ENCODE measurements at places on chromosomes 11 and 22. TPM values are rescaled to one million over a fixed set of nuclear protein-coding genes. Genes with fewer than 3 reads are reported as not detected.

OR51I1 gene
- not detected for total RNA-seq

DNA sequence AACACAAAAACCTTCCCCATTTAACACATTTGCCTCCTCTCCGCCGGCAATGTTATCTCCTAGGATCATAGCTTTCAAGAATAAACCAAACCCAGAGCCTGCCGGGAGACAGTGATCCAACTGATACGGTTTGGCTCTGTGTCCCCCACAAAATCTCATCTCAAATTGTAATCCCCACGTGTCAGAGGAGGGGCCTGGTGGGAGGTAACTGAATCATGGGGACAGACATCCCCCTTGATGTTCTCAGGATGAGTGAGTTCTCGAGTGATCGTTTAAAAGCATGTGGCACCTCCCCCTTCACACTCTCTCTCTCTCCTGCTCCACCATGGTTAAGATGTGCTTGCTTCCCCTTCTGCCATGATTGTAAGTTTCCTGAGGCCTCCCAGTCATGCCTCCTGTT, 33.3 kb downstream of the RBFOX2 start:
- H3K4me3 ChIP-seq = no peak overlapping the region
- H3K36me3 ChIP-seq = no peaks in the 10 kb centered on the region
- H3K4me1 ChIP-seq = peaks cover 2% of the 10 kb centered on the region
- peaks cover 13% of the 10 kb centered on the region for H3K27me3 ChIP-seq

SCGB2A2 gene
- not detected for total RNA-seq

GRCh38 chr11:113351480-113351879, 36.1 kb upstream of the ANKK1 start:
- peaks cover 35% of the 10 kb centered on the region for H3K36me3 ChIP-seq
- no peaks in the 10 kb centered on the region for H3K4me1 ChIP-seq
- no peaks in the 10 kb centered on the region for H3K27me3 ChIP-seq
- no peak for DNase-seq
- no peak overlapping the region for H3K27ac ChIP-seq

ART5 gene
- total RNA-seq = not detected

DNA sequence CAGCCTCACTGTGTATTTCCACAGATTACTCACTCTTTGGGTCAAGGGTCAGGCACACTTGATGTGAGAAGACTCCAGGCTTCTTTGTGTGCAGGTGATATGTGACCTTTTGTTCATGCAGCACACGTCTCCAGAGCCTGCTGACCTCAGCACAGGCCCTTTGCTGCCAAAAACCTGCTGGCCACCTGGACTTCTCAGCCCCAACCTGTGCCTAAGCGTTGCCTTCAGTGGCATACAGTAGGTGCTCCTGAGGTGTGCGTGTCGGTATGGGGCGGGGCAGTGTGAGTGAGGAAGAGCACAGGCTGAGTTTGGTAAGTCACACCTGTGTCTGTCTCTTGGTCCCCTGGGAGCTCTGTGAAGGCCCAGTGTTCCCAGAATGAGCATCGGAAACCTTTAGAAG, 58.1 kb downstream of the WNT11 start:
- no peaks in the 10 kb centered on the region for H3K36me3 ChIP-seq
- H3K27ac ChIP-seq = no peak overlapping the region
- no peak overlapping the region for H3K4me3 ChIP-seq
- H3K27me3 ChIP-seq = peaks cover 7% of the 10 kb centered on the region
- no peak for DNase-seq
- H3K4me1 ChIP-seq = peaks cover 16% of the 10 kb centered on the region

DNA sequence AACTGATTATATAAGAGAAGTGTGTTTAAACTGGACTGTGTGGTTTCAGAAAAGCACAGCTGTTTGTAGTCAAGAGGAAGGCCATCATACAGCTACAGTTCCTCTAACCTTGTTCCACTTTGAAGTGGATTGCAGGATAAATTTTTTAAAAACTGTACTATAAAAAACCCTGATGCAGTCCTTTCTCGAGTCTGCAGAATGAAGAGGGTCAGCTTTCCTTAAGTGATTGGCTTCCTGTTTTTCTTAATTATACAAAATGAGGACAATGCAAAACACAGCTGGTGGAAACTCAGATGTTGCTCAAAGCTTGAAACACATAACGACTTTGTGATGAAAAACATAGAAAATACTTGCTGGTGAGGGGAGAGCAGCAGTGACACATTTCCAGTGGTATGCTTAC, 1060.5 kb downstream of the DLG2 start:
- no peaks in the 10 kb centered on the region for H3K4me1 ChIP-seq
- no peak overlapping the region for H3K27ac ChIP-seq
- DNase-seq = no peak

OPCML gene
- not detected for total RNA-seq

GRCh38 chr11:94583213-94583865, 16.2 kb downstream of the PIWIL4 start:
- no peak for DNase-seq
- H3K27ac ChIP-seq = no peak overlapping the region
- no peaks in the 10 kb centered on the region for H3K36me3 ChIP-seq

DNA sequence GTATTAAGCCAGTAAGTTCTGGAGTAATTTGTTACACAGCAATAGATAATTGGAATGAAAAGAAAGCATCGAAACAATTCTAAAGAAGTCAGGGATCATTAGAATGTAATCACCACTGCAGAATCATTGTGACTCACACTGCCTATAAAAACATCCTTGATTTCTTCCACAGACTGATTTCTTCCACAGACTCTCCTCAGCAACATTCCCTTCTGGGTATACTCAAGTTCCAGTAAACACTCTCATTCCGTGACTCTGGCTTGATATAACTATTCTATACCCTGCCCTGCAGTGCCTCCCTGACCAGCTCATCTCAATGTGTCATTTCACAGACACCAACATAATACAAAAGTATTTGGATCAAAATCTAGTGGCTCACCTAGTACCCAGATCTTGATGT, 120.5 kb downstream of the BBOX1 start:
- no peak for DNase-seq
- peaks cover 2% of the 10 kb centered on the region for H3K4me1 ChIP-seq
- H3K27ac ChIP-seq = no peak overlapping the region
- H3K4me3 ChIP-seq = no peak overlapping the region
- peaks cover under 1% of the 10 kb centered on the region for H3K27me3 ChIP-seq

CADM1 gene
- 1.8 TPM for total RNA-seq

DNA sequence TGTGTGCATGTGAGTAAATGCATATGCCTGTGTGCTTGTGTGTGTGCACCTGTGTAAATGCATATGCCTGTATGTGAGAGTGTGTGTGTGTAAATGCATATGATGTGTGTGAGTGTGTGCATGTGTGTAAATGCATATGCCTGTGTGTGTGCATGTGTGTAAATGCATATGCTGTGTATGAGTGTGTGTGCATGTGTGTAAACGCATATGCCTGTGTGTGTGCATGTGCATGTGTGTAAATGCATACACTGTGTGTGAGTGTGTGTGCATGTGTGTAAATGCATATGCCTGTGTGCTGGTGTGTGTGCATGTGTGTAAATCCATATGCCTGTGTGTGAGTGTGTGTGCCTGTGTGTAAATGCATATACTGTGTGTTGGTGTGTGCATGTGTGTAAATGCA, 37.8 kb downstream of the GGTLC2 start:
- no peak for DNase-seq
- H3K27ac ChIP-seq = no peak overlapping the region
- H3K27me3 ChIP-seq = peaks cover 4% of the 10 kb centered on the region
- peaks cover 14% of the 10 kb centered on the region for H3K4me1 ChIP-seq
- no peaks in the 10 kb centered on the region for H3K36me3 ChIP-seq
- H3K4me3 ChIP-seq = no peak overlapping the region

DNA sequence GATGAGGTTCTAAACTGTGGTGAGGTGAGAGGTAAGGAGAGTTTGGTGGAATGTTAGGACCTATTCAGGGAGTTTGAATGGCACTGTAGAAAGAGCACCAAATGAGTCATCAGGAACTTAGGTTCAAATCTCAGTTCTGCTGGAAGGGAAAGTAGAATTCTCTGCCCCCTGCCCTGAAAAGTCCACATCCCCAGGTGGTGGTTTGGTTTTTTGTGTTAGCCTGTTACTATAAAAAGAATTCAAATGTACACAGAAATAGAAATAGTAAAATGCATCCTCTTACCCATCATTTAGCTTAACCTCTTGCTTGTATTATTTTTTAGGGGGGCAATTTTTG, 20.2 kb downstream of the PPFIBP2 start:
- DNase-seq = no peak
- peaks cover 53% of the 10 kb centered on the region for H3K4me1 ChIP-seq
- H3K27ac ChIP-seq = no peak overlapping the region
- H3K36me3 ChIP-seq = peaks cover 11% of the 10 kb centered on the region
- H3K4me3 ChIP-seq = no peak overlapping the region
- H3K27me3 ChIP-seq = peaks cover 5% of the 10 kb centered on the region

DNA sequence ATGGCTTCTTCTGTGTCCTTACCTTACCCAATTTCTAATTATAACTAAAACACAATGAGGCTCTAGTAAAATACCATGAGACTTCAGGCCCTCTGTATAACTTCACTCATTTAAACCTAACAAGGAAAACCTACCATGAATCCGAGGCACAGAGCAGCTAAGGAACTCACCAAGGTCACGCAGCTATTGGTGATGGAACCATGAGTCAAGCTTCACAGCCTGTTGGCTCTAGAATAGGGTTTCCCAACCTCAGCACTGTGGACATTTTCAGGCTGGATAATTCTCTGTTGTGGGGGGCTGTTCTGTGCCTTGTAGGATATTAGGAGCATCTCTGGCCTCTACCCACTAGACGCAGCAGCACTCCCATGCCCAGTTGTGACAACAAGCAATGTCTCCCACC, 75.7 kb downstream of the TIMP3 start:
- H3K4me3 ChIP-seq = no peak overlapping the region
- H3K27me3 ChIP-seq = peaks cover 8% of the 10 kb centered on the region
- DNase-seq = no peak
- peaks cover 2% of the 10 kb centered on the region for H3K4me1 ChIP-seq
- H3K27ac ChIP-seq = no peak overlapping the region
